Esophagus squamous epithelium (tissue), 5 donors: ENCODE measurements at places on chromosomes 12 and 14.

DNA sequence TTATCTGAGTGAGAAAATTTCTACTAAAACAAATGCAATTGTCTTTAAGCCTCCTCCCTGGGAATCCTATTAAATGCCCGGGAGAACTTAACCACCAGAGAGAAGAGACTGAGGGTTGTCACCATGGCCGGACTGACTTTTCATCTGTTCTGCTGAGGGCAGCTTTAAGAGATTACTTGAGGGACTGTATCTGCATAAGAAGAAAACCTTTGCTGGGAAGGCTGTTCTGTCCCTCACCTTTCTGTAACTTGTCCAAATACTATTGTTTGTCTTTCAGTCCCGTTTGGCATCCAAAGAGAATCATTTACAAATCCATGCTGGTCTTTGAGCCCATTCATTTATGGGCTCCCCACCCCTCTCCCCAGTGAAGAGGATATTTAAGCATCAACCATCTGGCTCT, 306.3 kb upstream of the FLRT2 start:
- no peak for DNase-seq

GRCh38 chr12:70221626-70222025, 21.6 kb upstream of the CNOT2 start:
- no peak for DNase-seq

DNA sequence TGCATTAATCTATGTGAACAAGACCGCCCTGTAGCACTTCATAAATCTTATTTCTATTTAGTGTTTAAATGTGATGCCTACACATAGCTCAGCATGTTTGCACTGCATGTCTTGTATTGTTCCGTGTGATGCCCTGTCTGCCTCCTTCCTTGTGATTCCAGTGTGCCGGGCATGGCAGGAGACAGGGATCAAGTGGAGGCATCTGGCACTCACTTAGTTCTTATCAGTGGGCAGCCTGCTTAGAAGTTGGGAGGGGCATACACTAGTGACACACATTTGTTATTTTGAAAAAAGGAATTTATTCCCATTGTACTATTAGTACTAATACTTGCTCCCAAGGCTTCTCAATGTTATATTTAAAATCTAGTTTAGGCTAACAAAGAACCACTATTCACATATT, 176.4 kb downstream of the KCNA5 start:
- DNase-seq: no peak

DNA sequence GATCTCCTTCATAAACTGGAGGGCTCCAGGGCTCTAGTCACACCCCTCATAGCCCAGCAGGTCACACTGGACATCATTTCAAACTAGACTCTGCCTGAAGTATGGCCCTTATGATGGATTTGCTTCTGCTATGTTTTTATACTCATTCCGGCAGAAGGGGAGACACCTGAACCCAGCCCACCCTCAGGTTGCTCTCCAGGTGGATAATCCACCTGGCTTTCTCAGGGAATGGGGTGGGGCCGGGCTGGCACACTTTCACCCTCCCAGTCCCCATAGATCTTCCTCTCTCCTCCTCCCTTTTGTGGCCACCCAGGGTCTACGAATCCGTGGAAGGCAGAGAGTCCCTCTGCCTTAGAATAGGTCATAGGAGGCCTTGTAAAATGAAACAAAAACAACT, 9.8 kb upstream of the KRT73 start:
- DNase-seq: no peak

DNA sequence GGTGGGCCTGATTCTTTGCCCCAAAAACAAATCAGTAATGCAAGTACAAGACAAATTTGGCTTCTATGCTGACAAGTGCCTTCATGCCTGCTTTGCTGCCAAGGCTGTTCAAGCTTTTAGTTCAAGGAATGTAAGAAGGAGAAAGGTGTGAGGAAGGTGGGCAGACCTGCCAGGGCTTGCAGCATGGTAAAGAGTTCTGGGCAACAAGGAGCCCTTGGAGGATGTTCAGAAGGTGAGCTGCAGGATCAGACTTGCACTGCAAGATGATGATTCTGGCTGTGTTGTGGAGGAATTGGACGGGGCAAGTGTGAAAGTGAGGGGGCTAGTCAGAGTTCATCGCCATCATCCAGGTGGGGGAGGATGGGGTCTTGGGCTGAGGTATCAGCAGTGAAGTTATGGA, 167.9 kb downstream of the NUAK1 start:
- no peak for DNase-seq
